ENCODE measurements at places on chromosomes 12 and 14.

DNA sequence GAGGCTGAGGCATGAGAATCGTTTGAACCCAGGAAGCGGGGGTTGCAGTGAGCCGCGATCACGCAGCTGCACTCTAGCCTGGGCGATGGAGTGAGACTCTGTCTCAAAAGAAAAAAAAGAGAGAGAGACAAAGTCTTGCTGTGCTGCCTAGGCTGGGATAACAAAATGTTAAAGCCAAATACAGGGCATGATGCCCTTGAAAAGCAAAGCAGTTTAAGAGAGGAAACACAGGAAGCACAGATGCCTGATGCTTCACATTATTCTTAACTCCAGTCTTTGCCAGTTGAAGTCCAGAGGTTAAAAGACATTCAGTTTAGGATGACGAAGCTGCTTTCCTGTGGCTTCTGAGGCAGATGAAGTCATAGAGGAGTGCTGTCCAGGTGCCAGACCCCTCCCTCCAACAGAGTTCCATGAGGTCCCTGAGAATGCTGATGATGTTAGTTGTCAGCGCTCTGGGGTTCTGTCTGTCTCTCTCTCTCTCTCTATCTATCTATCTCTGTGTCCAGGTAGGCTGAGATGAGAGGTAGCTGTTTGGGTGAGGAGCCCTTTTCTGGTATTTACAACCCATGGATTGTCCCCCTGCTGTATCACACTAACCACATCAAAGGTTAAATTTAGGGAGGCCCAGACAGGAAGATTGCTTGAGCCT lies 4.9 kb upstream of the MRPL52 start:
- DNase-seq, result no peak

GRCh38 chr14:97719931-97720330 lies 922.7 kb downstream of the VRK1 start:
- no peak for DNase-seq

- DNase-seq, result no peak
These were observed 2.6 kb downstream of the TESC start for GRCh38 chr12:117096501-117097042.

- peak; percentile 91 for DNase-seq
These were observed 183.6 kb upstream of the G2E3 start for GRCh38 chr14:30375296-30375892.

DNA sequence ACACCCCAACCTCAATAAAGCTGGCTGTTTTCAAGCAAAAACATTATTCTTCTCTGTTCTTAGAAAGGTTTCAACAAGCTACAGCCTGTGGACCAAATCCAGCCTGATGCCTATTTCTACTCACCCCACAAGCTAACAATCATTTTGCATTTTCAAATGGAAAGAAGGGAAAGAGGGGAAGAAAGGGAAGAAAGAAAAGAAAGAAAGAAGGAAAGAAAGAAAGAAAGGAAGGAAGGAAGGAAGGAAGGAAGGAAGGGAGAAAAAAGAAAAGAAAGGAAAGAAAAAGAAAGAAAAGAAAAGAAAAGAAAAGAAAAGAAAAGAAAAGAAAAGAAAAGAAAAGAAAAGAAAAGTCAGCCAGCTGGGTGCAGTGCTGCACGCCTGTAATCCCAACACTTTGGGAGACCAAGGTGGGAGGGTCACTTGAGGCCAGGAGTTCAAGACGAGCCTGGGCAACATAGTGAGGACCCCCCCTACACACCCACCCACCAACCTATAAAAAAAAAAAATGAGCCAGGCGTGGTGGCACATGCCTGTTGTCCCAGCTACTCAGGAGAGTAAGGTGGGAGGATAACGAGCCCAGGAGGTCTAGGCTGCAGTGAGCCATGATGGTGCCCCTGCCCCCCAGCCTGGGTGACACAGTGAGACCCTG lies 26.3 kb downstream of the SCARB1 start:
- no peak for DNase-seq

DNA sequence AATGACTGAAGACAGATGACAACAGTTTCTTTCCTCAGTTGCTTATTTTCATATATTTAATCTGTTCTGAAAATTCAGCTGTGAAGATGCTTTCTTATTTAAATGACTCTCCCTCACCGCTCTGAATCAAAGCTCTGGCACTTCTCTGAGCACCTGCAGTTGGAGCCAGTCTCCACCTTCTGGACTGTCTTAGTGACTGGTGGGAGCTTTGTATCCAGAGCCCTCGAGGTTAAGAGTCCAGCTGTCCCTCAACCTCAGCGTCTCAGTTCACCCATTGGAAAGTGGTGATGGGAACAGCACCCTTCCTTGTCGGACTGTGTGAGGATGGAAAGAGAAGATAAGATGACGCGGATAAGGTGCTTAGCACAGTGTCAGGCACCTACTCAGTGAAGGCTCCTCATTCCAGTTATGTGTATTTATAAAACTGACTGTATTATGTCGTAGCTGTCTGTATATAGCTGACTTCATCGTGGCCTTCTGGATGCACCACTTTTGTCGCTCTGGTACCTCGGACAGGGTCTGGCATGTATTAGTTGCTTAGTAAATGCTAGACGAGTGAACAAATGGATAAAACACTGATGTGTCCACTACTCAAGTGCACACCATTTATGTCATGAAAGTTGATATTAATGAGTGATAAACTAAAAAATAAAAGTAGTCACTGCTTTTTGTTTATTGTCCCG lies 34.5 kb downstream of the ELK3 start:
- DNase-seq, result no peak

DNA sequence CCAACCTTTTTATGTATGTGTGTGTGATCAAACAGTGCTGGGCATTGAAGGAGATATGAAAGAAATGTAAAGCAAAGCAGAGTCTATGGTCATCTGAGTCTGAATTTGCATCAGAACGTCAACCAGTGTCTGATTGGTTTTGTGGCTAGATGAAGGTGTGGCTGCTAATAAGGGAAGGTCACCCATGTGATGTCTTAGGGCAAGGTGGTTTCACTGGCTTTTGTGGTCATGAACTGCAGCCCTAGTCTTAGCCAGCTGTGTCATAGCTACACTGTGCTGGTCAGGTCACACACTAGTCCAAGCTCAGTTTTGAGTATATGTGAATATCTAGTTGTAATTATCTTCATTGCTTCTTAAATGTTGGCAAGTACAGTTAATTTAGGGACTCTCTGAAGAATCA lies 105.8 kb downstream of the TGFB3 start:
- no peak for DNase-seq

DNA sequence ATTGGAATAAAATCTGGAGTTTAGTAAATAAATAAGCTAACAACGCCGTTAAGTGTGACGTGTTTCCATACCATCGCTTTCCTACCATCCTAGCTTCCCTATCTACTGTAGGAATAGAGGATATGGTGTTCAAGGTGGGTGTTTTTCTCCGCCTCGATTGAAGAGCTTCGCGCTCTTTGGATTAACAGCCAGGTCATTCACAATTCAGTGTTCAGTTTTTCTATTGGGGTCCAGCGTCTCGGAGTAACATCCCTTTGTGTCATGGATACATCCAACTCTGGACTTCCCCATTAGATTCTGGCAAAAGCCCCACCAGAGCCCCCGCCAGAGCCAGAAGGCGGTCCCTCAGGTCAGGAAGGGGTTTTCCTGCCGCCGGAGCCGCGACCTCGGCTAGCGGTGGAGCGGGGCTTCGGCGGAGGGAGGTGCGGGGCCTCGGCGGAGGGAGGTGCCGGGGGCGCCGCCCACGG lies 1.2 kb upstream of the SRGAP1 start:
- DNase-seq, result no peak

- DNase-seq, result no peak
These were observed 16.9 kb upstream of the AICDA start for GRCh38 chr12:8629486-8630033.

DNA sequence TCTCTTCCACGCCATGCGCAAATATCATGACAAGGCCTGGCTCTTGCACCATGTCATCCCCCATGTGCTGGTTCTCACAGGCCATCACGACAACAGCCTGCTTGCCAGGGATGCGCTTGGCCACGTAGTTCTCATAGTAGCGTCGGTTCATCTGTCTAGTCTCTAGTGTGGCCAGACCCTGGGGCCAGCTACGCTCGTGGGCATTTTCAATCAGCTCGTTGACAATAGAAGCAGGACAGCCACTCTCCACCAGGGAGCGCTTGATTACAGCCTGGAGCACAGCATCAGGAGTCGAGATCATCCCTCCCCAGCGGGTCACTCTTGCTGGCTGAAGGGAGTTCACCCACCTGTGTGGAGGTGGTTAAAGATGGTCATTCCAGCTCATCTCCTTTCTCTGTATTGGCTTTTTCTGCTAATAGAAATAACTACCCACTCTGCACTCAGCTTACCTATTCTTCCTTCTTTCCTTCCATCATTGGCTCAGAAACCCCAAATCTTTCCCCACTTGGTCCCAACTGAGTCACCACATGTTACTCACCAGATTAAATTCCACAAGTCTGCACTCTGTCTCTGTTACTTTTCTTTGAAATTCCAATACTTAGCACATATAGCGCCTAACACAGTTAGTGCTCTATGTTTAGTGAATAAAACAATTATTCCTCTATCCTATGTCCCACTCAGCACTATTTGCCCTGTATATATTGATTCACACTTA lies 15.1 kb downstream of the RNF41 start:
- no peak for DNase-seq

GRCh38 chr14:52244328-52244727 lies 23.2 kb upstream of the PTGDR start:
- no peak for DNase-seq

GRCh38 chr12:114938487-114939210 lies 254.7 kb upstream of the TBX3 start:
- DNase-seq, result peak; percentile 68

GRCh38 chr14:102694530-102695166 lies 82.6 kb upstream of the TRAF3 start:
- DNase-seq, result no peak

GRCh38 chr12:62613081-62613480 lies 146.5 kb downstream of the MON2 start:
- no peak for DNase-seq

GRCh38 chr12:120500581-120500980 lies 4.7 kb downstream of the DYNLL1 start:
- no peak for DNase-seq

- no peak for DNase-seq
These were observed 91.9 kb downstream of the DICER1 start for GRCh38 chr14:95065411-95065810.

GRCh38 chr12:81359736-81360135 lies 281.9 kb downstream of the ACSS3 start:
- no peak for DNase-seq

- DNase-seq, result no peak
These were observed 15.4 kb downstream of the ACTR10 start for GRCh38 chr14:58215191-58215914.

- DNase-seq, result no peak
These were observed 48.4 kb downstream of the ETV6 start for GRCh38 chr12:11697670-11698387.

DNA sequence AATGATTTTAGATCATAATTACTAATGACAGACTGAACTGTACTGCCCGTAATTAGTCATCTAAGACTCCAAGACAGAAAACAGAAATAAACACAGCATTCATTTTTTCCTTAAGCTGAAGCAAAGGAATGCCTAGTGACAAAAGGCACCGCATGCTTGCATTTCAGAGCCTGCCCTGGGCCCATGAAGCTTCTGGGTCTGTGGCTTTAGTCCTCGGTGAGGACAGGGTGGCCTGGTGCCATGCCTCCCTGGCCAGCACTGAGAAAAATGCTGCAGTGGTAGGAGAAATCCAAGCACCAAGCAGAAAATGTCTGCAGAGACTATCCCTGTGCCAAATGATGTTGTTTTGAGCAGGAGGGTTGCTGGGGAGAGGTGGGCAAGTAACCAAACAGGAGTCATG lies 171.6 kb downstream of the CALM1 start:
- DNase-seq, result peak; percentile 48

- no peak for DNase-seq
These were observed 68.6 kb downstream of the GLRX5 start for GRCh38 chr14:95603415-95603814.

DNA sequence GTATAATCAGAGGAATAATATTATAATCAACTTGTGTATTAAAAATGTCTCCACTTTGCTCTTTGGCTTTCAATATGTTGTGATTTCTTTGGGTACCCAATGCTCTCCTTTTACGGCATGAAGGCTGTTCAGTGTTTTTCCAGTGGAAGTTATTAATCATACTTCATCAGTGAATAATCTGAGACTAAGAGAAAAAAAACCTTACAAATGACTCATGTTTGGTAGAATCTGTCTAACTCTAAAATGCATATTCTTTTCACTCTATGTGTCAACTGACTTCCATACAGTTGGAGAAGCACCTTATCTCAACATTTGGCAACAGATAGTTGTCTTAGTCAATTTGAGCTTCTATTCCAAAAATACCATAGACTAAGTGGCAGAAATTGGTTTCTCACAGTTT lies 82.2 kb downstream of the PTPRO start:
- DNase-seq, result no peak

DNA sequence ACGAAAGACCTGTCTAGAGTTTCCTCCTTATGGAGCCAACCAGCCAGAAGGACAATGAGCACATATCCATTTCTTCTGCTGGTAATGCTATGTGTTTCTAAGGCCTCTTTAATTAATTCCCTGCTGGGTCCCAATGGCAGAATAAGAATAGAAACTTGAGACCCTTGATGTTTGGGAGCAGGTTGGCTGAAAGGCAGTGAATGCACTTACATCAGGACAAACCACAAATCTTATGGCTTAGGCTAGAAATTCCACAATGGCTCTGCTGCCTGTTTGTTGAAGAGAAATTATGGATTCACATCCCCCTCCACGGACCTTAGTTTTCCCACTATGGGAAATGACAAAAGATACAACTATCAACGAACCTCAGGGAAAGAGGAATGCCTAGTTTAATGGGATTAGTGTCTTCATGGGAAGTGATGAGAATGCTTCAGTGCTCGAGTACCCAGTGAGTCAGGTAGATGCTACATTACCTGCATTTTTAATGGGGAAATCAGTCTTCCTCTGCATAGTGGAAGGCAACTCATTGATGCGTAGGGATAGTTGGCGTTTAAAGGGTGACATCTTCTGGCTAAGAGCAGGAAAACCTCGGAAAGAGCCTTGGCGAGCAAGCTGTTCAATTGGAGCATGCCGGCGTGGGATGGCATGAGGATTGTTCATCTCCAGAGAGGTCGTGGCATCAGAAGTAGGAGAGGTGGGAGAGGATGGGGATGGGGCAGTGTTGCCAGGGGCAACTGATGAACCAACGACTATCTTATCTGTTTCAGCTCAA lies 46.5 kb downstream of the PAPLN start:
- no peak for DNase-seq

DNA sequence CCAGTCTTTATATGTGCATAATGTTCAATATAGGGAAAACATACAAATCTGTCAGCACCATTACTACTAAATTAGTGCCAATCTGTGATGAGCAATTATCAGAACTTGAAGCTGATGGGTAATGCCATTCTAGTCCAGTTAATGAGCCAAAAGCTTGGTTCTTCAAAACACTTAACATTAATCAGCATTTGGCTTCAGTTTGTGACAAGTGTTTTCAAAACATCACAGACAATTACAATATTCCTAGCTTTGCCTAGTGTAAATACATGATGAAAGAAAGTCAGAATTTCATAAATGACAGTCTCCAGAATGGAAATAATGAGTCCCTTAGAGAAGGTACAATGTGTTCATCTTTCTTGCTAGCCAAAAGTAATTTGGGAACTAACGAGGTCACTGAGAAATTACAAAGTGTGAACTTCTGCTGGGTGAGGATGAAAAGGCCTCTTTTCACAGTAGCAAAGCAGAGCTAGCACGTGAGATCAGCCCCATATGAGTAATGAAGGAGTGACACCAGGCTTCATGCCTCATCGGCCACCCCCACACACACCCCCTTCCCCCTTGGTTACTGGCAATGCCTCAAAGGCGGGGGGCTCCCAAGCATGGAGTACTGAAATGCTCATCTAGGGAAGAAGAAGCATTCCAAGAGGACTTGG lies 180.6 kb upstream of the EEA1 start:
- no peak for DNase-seq
